ENCODE measurements at places on chromosomes 1 and 21. TPM values are rescaled to one million over a fixed set of nuclear protein-coding genes. Genes with fewer than 3 reads are reported as not detected.

GRCh38 chr1:91014475-91014874 lies 7.4 kb downstream of the ZNF644 start:
- no peak for DNase-seq

- peak; percentile 46 for DNase-seq
Observed at GRCh38 chr1:108708691-108709660, 3.7 kb upstream of the FNDC7 start.

- DNase-seq, result no peak
Observed at GRCh38 chr21:37848721-37849490, 67.4 kb downstream of the KCNJ6 start.

DNA sequence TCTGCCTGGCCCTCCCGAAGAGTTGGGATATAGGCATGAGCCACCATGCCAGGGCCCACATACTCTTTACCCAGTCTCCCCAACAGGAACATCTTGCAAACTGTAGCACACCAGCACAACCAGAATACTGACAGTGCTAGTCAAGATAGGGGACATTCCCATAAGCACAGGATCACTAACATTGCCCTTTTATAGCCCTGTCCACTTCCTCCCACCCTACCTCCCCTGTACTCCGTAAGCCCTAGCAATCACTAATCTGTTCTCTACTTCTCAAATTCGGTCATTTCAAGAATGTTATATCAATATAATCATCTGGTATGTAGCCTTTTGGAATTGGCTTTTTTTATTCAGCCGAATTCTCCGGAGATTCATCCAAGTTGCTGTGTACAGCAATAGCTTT lies 5.9 kb downstream of the SDHB start:
- DNase-seq, result no peak

DNA sequence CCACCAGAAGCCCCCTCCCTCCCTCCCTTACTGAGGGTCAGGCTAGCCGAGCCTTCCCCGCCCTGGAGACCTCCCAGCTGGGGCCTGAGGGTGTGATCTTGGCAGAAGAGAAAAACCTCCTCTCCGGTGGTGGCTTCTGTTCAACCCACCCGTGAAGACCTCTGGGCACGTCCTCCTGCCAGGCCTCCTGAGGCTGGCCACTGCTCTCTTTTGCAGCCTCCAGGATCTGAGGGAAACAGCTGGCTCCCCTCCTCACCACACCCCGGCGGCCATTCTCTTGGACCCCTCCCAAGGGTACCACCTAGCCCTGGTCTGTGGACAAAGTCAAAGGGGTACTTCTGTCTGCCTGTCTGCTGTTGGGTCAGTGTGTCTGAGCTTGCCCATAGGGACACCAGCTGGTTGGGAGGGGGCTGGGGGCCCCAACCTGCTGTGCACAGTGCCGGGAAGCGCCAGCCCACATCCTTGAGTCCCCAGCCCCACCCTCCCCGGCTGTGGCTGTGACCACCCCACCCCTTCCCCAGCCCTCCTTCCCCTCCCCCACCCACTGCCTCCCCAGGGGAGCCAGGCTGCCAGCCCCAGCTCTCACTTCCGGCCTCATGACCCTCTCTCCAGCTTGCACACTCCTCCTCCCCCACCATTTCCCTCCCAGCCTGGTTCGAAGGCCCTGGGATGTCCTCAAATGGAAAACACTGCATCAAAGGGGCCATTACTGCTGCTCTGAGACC lies 48.1 kb downstream of the AHDC1 start:
- DNase-seq, result peak; percentile 77

DNA sequence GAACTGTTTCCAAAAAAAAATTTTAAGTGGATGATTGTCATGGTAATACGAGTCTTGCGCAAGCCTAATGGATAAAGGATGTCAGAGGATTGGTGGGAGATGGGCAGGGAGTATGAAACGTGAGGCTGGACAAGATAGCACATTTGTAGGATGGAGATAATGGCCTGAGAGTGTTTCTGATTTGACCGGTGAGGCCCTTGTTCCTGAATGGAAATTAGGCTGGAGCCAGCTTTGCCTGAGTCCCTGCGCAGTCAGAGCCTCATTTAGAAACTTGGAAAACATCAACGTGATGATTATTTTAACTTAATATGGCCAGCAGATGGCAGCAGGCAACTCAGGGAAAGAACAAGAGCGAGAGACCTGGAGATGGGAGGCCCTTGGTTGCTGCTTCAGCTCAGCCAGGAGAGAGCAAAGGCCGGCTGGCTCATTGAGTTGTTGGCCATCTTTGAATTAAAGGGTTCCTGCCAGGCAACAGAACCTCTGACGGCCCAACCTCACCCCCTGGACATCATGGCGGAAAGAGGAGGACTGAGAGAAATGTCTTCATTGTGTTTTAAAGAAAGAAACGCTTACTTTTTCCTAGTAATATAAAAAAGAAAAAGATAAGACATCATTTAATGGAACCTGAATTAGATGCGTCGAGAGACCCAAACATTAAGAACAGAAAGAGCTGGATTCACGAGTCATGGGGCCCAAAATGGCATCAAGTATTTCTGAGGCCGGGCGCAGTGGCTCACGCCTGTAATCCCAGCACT lies 80.3 kb downstream of the SELENOF start:
- peak; percentile 62 for DNase-seq

The S100A7 gene
- total RNA-seq, result not detected
